ENCODE measurements at places on chromosomes 4 and X.
A peak's percentile ranks its signal among the peaks of the same experiment; 100 is the strongest.

DNA sequence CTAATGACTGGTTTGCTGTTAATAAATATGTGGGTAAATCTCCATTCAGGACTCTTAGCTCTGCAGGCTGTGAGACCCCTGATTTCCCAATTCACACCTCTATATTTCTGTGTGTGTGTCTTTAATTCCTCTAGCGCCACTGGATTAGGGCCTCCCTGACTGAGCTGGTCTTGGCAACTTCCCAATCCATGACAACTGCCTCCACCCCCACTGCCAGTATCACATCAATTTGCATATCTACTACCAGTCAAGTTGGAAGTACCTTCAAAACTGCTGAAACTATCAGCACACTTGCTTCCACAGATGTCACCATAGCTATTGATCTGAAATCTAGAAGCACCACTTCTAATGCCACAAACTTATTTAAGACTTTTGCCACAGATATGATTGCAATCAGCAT is 27.6 kb downstream of the OPRPN start:
- DNase-seq: no peak

DNA sequence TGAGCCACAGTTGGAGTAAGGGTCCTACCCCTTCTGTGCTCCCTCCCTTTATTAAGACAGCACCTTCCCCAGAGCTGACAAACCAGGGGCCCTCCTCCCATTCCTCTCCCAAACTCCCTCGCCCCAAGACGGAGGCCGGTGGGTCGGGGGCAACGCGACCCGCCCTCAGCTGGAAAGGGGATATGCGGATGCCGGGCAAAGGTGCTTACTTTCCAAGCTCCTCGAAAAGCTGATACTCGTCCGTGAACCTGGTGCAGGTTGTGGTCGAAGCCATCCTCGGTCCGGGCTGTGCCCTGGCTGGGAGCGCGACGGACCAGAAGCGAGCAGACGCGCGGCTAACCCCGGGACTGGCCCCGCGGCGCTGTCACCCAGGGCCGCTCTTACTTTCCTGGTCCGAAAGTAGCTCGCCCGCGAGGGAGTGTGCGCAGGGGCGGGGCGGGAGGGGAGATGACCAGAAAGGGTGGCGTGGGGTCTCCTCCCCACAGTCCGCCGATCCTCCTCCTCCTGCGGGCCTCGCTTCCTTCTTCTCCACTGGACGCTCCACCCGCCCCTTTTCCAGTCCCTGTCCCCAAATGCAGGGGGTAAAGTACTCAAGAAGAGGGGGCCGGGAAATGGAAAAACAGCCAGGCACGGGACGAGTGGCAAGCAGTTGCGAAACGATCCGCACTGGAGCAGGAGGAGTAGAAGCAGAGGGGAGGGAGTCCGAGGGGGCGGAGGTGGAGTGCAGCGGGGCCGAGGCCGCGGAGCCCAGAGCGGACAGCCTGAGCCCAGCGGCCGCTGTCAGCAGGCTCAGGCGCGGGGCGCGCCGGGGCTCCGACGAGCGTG is 531 bp downstream of the CAMK2D start:
- DNase-seq: peak; percentile 92

DNA sequence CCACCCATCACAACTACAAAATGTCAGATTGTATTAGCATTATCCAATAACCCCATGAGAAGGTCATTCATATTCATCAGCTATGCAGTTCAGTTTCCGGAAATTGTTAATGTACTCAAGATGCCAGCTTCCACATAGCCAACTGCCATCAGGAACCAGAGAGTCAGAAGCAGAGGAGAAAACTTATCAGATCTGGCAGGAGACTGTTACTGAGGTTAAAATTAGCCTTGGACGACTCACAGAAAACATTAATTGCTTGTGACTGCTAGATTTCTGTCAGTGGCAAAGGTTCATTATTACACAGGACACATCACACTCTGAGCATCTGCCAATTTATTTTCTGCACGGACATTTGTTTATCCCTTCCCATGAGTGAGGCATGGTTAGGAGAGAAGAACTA is 352.8 kb downstream of the DHRSX start:
- no peak for DNase-seq

- no peak for DNase-seq
These were observed 122.8 kb downstream of the DIPK2B start for GRCh38 chrX:45077748-45078424.

DNA sequence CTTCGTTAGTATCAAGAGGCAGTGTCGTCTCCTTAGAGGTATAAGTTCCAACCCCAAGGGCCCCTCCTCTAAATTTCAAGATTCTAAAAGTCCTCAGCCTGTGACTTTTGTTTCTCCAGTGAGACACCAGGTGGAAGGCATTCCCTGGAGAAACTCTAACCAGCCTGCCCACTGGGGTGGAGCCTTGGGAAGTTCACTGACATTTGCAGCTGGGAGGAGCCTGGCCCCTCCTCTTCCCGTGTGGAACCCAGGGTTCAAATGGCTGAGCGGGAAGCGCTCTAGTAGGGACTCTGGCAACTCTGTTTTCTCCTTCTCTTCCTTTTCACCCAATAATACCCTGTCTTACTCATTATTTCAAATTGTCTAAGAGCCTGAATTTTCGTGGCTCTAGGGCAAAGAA is 325.0 kb downstream of the TLL1 start:
- no peak for DNase-seq

- DNase-seq: no peak
These were observed 30.6 kb downstream of the BBS12 start for GRCh38 chr4:122762966-122763716.

DNA sequence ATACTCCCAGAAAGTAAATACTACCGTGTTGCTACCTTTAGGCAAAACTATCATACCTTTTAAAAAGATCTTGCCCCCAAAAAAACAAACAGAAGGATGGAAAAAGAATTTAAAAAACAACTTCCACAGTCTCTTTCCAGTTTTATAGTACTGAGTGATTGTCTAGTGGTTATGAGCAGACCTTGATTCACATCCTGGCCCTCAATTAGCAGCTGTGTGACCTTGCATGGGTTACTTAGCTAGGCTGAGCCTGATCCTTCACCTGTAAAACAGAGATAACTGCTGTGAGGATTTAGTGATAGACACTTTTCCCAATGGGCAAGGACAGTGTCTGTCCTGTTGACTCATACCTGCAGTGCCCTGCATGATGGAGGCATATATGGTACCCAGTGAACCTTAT is 49.0 kb downstream of the SMAD1 start:
- DNase-seq: no peak

GRCh38 chrX:149296092-149296491 is 209.0 kb downstream of the IDS start:
- DNase-seq: peak; percentile 20

- peak; percentile 76 for DNase-seq
These were observed 100.5 kb downstream of the CLNK start for GRCh38 chr4:10584042-10584441.

DNA sequence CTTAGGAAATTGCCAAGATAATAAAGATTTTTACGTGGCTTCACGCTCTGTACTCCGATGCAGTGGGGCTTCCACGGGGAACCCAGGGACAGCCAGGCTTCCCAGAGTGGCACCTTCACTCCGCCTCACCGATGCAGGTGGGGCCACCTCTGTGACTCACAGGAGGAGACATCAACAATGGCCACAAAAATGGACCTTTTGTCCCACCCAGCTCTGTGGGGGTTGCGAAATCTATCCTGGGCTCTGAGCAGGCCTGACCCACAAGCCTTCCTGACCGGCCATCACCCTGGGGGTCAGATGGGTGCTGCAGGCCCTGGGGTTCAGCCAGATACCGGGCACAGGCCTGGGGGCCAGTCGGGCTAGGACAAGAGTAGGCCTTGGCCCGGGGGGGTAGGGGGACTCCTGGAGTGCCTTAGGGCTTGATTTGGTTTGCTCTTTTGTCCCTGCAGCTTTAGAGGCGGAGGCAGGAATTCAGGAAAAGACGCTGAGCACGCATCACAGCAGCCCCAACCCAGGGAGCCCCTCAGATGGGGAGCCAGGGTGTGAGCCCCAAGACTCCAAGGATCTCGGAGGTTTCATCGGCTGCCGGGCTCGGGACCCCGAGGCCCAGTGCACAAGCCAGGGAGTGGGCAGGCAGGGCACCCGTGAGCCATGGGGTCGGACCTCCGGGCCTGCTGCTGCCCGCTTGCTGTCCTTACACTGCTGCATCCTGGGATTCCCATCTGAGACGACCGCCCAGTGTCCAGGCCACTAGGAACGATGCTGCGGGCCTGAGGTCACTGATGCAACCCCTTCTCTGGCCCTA is 136.5 kb upstream of the NKX1-1 start:
- DNase-seq: no peak

DNA sequence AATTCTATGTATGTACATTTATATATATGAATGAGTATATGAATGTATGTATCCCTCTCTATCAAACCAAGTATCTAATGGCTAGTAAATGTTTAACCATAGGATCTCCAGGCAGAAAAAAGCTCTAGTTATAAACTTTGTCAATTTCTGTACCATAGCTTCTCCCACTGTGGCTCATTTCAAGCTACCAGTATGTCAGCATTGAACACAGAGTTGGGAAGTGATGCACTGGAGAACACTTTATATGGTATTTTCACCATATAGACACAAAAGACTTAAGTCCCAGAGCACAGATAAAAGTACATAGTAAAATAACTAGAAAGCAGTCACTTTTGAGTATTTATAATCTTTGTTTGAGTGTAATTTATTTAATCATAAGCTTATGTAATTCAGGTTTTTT is 53.9 kb upstream of the ATP8A1 start:
- no peak for DNase-seq

DNA sequence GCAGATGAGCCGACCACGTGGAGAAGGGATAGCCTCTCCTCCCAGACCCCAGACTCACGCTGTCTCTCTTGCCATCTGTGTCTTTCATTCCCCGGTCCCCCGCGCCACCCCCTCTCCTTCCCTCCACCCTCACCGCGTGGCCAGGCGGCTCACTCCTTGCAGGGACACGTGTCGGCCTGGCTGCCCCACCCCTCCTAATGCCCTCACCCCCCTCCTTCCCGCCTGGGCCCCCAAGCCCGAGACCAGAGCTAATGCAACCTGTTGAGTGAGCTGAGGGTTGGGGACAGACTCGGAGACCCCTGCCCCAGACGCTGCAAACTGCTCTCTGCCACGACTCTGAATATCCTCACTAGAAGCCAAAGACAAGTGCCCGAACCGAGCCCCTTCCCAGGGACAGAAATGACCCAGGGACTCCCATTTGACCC is 1.8 kb downstream of the SLC38A5 start:
- DNase-seq: peak; percentile 53

GRCh38 chr4:118898684-118899138 is 10.1 kb downstream of the SYNPO2 start:
- DNase-seq: no peak

DNA sequence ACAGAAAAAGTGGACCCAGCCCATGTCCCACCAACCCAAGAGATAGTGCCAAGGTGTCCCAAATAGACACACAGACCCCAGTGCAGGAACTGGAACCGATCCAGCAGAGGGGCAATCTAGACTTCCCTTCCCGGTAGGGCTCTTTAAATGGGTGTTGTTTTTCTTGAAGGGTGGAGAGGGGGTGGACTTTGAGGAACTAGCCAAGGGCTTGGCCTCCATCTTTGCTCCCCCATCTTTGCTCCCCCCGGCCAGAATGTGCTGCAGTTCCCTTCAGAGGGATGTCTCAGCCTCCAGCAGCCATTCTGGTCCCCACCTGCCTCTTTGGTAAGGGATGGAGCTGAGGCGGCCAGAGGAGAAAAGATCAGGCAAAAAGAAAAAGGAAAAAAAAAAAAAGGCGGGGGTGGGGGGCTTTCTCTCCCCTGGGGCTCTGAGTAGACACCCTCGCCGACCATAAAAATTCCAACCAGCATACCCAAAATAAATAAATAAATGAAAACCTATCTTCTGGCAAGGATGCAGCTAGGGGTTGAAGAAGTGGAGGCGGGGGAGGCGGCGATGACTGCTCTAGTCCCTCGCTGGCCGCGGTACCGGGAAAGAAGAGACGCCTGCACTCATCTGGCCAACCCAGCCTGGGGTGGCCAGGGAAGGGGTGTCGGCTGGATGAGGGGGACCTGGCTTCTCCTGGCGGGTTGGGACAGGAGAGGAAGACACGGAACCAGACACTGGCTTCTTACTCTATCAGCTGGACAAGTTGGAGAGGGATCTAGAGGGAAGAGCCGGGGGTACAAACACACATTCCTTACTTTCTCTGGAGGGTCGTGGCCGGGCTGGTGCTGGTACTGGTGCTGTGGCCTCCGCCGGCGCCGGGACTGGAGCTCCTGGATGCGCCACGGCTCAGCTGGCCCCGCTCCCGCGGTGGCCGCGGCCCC is 38.5 kb upstream of the IQSEC2 start:
- DNase-seq: no peak

DNA sequence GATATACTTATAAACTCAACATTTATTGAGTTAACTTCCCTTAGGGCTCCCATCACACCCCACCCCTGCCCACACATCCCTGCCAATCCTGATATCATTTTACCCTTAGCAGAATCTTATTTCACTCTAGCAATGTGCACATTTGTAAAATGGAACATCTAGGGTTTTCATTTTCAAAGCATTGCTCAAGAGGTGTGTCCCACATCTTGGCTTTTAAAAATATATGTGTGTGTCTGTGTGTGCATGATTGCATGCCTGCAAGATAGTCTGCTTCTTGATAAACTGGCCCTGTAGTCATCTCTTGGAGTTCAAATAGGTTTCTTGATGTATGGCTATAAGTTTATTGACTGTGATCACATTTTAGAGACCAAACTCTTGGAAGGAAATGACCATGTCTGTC is 26.4 kb upstream of the EGF start:
- no peak for DNase-seq

- no peak for DNase-seq
These were observed at the start of gene NHSL2 for GRCh38 chrX:71910643-71910985. NHSL2 (plus strand) TSS chrX:71910845.

DNA sequence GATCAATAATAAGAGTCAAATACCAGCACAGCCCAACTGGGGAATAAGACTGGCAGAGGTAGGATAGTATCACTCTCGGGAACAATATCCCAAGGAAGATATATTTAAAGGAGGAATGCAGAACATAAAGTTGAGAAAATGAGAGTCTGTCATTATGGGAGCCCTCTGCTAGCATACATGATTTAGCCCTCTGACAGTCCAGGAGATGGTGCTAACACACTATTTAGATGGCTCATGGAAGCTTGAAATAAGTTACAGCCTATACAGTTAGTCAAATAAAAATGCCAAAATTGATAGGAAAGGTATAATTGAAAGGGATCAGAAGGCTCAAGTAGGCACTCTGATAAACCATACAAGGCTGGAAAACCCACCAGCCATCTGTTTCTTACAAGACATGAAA is 201.0 kb upstream of the NEIL3 start:
- DNase-seq: no peak

DNA sequence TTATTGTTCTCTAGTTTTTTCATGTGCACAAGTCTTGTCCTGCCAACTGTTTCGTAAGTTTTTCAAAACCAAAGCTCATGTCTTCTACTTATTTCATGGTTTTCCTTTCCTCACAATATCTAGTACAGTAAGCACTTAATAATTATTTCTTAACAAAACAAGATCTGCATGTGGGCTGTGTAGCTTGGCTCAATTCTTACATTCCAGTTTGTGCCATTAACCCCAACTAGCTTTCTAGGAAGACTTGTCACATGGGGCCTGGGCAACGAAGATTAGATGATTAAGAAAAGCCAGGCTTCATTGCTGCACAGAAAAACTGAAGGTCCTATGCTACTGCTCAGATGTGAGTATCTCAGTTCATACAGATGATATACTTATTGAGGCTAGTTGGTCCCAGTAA is 155.3 kb upstream of the TEX13A start:
- no peak for DNase-seq

GRCh38 chr4:146488495-146489174 is 33.1 kb downstream of the SLC10A7 start:
- no peak for DNase-seq

All from small intestine (tissue), 16 donors.